Activated T-helper 1 cell treated with anti-CD3 and anti-CD28 coated beads, Interleukin-2, amount 50 U/mL, for 16 hours (primary cell): ENCODE measurements at places on chromosomes 12 and 14.

DNA sequence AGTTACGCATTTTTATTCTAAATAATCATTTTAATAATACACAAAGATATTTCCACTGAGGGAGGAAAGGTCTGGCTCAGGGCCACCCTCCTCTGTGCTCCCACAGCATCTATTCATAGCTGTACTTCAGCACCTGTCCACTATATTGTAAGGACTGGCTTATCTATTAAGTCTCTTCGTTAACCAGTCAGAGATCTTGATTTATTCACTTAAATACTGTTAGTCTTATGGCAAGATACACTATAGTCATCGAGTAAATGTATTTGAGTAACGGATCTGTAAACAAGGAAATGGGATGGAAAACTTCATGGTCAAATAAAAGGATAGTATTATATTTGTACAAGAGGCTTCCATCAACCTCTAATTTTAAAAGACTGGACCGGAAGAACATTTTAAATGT is 54.6 kb downstream of the SPTLC2 start:
- DNase-seq = no peak

DNA sequence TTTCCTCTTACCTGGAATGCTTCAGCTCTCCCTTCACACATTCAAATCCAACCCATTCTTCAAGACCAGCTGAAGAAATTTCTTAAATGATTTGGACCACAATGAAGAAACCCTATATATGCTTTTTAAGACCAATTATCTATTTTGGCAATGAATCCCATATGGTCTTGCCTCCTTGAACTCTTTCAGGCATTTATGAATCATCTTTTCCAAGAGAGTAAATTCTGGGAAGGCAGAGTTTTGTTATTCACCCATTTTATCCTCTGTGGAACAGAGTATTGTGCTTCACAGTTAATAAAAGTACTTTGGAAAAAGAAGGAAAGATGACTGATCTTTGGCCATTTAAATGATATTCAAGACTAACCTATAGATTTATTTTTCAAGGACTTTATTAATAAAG is 14.0 kb downstream of the GIT2 start:
- DNase-seq = no peak

DNA sequence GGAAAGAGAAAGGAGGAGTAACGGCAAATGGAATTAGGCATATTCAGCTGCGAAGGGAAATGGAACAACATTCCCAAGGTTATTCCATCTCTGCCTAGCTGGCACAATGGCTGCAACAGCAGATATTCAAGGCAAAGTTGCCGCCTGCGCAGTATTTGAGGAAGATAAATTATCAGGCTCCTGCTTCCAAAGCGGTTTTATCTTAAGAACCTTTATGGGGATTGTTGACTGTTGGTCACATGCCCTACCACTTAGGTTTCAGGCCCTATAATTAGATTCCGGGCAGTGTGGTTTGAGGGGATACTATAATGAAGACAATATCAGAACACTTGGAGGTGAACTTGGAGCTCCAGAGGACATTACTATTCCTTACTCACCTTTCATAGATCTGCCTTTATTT is 99.7 kb downstream of the FGD4 start:
- DNase-seq = no peak

GRCh38 chr14:78232231-78233000 is 62.2 kb downstream of the NRXN3 start:
- DNase-seq = no peak

DNA sequence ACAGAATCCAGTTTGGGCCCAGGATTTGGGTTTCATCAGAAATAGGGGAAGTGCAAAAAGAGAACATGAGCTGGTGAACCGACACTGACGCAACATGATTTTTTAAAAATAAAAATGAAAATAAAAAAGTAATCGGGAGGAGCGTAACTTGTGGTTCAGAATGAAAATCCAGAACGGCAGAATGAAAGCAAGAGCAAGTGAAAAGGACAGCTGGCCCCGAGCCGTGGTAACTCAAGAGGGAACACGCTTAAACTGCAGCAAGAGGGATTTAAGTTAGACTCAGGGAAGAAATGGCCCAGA is 1.6 kb downstream of the SLC6A12 start:
- DNase-seq = no peak

DNA sequence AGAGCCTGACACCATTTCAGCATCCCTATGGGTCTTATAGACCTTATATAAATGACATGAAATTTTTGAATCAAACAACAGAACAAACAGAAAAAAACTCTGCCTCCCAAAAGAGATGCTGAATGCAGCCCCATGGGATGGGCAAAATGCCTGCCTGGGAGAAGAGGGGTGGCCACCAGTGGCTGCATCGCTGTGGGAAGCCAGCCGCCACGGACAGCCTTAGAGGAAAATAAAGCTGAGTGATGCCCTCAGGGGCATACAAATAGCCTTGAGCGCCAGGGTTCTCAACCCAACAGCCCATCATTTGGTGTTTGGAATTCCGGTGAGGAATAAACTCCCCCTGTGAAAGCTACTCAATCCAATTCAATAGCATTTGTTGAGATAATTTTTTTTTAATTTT is 22.9 kb downstream of the SYNE3 start:
- DNase-seq = no peak

DNA sequence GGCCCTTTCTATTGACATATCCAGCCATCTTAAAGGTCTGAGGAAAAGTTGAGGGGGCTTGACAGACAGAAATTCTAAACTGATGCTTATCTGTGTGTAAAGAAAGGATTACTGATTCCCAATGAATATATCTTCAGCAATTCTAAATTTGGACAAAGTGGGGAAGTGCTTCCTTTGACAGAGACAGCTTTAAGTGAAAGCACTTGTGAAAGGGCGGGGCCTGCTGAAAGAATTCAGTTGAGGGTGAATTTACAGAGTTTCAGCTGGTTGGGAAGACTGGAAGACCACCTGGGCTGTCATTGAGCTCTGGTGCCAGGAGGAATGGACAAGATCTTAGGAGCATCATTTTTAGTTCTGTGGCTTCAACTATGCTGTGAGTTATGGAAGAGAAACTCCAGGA is 412.5 kb upstream of the OR4E1 start:
- DNase-seq = no peak

DNA sequence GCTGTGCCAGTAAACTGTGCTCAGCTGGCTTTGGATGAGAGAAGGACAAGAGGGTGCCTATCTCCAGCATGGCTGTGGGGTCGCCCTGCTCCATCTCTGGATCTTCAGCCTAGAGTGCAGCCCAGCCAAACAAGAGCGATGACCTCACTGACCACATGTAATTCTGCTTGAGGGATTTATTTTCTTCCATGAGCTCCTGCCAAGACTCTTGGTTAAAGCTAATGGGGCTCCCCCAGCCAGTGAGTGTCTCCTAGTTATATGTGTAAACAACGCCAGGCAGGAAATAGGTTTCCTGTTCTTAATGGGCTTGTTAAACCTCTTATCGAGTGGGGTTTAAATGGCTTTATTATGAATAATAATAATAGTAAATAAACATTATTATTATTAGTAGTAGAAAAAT is 397.2 kb downstream of the NRXN3 start:
- no peak for DNase-seq

DNA sequence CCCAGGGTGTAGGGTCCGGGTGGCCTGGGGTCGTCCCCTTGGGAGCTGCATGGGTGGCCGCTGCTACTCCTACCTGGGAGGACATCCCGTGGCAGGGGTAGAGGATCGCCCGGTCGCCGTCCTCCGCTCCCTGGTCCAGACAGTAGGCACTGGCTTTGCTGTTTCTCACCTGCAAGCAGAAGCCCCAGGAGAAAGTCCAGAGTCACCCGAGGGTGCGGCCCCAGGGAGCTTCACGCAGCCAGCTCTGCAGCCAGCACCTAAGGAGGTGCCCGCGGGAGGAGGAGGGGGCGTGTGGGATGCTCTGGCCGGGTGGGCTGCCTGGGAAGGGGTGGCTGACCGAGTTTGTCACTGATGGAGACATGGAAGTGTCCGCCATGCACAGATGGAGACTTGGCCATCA is 54.8 kb downstream of the NOC4L start:
- no peak for DNase-seq

GRCh38 chr12:45232756-45233372 is 17.0 kb downstream of the ANO6 start:
- no peak for DNase-seq

- DNase-seq = no peak
Measured at GRCh38 chr14:56810836-56811592, 735 bp upstream of the OTX2 start.

DNA sequence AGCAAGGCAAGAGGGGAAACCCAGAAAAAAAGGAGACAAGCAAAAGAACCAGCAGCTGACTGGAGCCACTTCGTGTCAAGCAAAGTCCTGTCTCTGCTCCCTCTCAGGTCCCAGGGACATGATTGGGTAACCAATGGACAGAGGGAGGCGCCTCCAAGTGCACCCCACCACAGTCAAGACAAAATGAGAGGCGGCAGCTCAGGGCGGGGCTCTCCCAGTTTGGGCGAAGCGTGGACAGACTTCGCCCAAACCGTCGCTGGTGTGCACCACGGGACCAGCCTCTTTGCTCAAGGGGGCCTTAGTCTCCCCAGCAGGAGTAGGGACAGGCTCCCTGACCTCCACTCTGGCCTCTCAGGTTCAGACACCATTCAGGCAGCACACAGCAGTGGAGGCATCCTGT is 1.5 kb upstream of the BEGAIN start:
- DNase-seq = no peak

DNA sequence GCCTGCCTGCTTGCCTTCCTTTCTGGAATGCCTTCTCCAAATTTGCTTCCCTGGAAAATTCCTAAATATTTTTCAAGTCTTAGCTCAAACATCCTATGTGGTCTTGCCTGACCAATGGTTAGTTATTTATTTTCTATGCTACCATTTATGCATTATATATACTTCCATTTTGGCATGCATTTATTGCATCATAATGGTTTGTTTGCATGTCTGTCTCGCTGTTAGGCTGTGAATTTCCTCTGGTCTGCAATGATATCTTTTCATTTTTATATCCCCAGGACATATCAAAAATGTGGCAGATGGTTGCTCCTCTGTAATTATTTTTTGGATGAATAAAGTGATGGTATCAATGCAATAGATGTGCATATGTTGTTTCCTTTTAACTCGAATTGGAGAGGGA is 30.5 kb downstream of the ATL1 start:
- no peak for DNase-seq

DNA sequence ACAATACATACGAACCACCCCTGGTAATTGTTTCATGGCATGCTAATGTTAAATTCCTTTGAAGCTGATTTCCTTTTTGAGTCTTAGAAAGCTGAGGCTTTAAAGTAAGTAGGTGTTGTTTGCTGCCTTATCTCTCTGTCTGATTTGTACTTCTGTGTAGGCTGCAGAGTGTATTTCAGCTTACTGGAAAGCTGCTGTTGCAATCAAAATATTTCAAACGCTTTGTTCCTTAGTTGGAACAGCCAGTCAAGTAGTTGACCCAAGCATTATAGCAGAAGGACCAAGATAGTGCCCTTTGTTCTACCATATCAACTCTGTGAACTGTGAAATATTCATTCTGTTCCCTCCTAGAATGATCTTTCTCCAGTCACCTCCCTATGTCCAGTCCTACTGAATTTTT is 3.1 kb downstream of the PKP2 start:
- DNase-seq = no peak

DNA sequence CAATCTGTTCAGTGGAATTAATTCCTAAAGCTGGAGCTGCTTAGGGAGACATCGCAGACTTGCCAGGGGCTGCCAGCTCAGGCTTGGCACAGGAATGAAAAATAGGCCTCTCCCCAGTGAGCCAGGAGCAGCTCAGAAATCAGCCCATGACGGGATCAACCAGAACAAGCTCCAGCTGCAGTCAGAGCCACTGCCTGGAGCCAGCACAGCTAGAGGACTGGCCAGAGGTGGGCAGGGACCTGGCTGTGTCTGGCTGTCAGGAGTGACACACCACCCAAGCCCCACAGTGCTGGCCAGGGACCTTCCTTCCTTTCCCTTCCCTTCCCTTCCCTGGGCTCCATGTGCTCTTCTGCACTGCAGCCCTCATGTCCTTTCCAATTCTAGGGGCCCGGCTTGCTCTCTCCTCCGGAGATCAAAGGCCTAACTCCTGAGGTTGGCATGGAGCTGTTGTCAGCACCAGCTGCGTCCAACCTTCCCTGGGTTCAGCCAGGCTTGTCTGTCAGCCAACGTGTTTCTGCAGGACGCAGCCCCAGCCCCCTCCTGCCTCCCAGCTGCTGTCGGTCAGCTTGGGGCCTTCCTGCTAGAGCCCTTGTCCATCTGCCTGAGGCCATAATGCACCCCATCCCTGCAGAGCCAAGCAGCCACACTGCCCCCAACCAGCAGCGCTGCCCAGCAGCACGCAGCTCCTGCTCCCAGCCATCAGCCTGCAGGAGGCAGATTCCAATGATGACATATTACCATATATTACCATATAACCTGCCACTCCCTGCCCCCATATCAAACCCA is 149.3 kb downstream of the CALM1 start:
- DNase-seq = no peak

DNA sequence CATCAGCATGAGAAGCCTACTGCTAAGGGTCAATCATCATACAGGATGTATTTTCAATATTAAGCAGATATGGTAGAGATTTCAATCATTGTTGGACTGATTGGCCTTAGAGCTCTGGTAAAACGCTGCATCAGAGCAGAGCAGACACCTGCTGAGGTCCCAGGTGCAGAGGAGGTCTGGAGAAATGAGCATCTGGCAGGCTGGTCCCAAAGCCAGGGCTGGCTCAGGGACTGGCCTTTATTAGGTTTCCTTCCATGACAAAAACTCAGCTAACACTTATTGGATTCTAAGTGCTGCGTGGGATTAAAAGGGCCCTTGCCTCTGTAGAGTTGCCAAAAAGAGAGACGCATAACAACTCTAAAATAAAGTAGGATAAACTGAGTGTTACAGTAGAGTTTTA is 29.7 kb downstream of the AKAP6 start:
- no peak for DNase-seq

DNA sequence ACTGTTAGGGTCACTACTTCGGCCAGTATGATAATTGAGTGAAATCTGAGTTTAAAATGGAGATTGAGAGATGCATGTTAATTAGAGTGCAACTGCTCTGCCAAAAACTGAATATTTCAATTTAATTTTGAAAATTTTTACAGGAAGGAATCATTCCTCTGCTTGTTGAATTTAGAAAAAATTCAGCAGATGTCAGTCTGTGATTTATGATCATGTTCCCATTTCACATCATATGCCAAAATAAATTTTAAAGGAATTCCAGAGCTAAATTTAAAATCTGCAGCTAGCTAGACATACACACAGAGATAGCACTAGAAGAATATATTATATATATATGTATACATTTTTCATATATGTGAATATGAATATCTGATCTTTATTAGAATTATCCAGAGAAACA is 797.6 kb upstream of the TMEM132C start:
- DNase-seq = no peak

DNA sequence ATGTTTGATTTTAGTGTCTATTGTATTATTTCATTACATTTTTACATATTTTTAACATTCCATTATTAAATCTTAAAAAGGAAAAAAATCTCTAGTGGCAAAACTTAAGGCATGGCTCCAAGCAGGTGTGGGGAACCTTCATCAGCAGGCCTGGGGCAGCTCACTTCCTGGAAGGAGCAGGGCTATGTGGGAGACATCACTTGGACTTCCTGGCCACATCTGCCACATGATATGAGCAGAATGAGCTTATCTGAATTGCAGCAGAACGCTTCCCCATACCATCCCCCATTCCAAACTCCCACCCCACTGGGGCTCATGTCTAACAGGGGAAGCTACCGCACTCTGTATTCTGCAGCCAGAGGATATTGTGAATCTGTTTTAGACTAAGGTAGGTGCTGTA is 35.0 kb upstream of the KCNA1 start:
- no peak for DNase-seq
